ENCODE measurements at places on chromosomes 16 and 17. TPM values are rescaled to one million over a fixed set of nuclear protein-coding genes. Genes with fewer than 3 reads are reported as not detected.
A peak's percentile ranks its signal among the peaks of the same experiment; 100 is the strongest.

The EVI2B gene
- total RNA-seq: 106 TPM

- H3K36me3 ChIP-seq: no peaks in the 10 kb centered on the region
- peaks cover 50% of the 10 kb centered on the region for H3K4me1 ChIP-seq
- peak overlapping the region; percentile 95 for H3K27ac ChIP-seq
- no peaks in the 10 kb centered on the region for H3K27me3 ChIP-seq
- H3K4me3 ChIP-seq: peak overlapping the region; percentile 90
Observed at GRCh38 chr17:32520104-32520701, 33.4 kb downstream of the CDK5R1 start.

- DNase-seq: peak; percentile 81
- peak within 1 kb of the TSS; percentile 71 for H3K27ac ChIP-seq
- no peaks in the 10 kb centered on the region for H3K36me3 ChIP-seq
- peak within 1 kb of the TSS; percentile 89 for H3K4me3 ChIP-seq
- no peaks in the 10 kb centered on the region for H3K27me3 ChIP-seq
- H3K4me1 ChIP-seq: peaks cover 33% of the 10 kb centered on the region
Observed at GRCh38 chr17:67376737-67377487, at the start of gene PITPNC1. TSS of gene PITPNC1 (plus strand) at chr17:67377281.

DNA sequence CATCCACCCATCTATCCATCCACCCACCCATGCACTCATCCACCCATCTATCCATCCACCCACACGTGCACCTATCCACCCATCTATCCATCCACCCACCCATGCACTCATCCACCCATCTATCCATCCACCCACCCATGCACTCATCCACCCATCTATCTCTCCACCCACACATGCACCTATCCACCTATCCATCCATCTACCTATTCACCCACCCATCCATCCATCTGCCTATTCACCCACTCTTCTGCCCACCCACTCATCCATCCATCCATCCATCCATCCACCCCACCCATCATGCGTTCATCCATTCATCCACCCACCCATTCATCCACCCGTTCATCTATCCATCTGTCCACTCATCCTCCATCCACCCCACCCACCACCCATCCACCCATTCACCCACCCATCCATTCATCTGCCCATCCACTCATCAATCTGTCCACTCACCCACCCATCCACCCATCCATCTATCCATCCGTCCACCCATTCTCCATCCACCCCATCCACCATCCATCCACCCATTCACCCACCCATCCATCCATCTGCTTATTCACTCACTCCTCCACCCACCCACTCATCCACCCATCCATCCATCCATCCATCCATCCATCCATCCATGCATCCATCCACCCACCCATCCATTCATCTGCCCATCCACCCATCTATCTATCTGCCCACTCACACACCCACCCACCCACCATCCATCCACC lies 35.1 kb upstream of the CBFA2T3 start:
- no peak for DNase-seq
- H3K36me3 ChIP-seq: peaks cover 2% of the 10 kb centered on the region
- H3K27ac ChIP-seq: no peak overlapping the region
- no peak overlapping the region for H3K4me3 ChIP-seq
- peaks cover 3% of the 10 kb centered on the region for H3K4me1 ChIP-seq
- H3K27me3 ChIP-seq: peaks cover 14% of the 10 kb centered on the region

DNA sequence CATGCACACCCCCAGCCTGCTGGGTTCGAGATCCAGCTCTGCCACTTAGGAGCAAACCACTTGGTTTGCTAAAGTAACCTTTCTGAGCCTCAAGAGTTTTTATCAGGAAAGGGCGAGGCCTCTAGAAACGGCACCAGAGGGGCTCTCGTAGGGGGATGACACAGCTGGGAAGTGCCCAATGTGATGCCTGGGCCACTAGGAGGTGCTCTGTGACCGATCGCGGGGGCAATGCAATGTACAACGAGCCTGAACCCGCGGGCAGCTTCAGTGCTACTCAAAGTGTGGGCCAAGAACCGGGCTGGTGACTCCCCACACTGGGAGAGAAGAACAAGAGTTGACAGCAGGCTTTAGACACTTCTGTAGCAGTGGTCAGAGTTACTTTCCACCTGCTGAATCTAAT lies 9.4 kb downstream of the C16orf89 start:
- H3K36me3 ChIP-seq: no peaks in the 10 kb centered on the region
- no peak overlapping the region for H3K27ac ChIP-seq
- DNase-seq: no peak
- no peak overlapping the region for H3K4me3 ChIP-seq
- H3K4me1 ChIP-seq: no peaks in the 10 kb centered on the region

DNA sequence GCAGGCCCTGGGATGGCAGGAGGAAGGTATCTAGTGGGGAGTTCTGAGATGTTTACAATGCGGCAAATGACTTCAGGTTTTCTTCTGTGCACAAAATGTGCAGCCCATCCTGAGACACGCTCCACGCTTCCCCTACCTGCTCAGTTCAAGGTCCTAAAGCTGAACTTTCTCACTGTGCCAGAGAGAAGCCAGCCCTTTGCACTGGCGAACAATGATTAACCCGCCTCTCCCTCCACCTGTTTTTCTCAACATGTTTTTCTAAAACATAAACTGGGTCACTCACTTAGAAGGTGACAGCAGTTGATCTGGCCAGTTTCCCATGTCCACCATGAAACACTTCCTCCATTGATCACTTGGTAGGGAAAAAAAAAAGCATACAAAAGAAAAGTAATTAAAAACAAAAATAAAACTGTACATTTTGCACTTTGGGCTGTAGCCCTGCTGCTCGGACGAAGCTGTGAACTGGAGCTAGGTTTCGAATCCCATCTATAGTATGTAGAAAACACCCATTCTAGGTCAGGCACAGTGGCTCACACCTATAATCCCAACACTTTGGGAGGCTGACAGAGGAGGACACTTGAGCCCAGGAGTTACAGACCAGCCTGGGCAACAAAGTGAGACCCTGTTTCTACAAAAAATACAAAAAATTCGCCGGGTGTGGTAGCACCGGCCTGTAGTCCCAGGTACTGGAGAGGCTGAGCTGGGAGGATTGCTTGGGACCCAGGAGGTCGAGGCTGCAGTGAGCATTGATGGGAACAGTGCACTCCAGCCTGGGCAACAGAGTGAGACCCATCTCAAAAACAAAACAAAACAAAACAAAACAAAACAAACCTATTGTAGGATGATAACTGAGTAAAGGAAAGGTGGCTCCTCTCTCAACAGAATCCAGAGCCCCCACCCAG lies 6.1 kb upstream of the G6PC1 start:
- H3K4me1 ChIP-seq: no peaks in the 10 kb centered on the region
- no peak overlapping the region for H3K27ac ChIP-seq
- peaks cover 32% of the 10 kb centered on the region for H3K27me3 ChIP-seq
- peaks cover 3% of the 10 kb centered on the region for H3K36me3 ChIP-seq

- peaks cover 52% of the 10 kb centered on the region for H3K4me1 ChIP-seq
- H3K27ac ChIP-seq: no peak overlapping the region
- no peaks in the 10 kb centered on the region for H3K27me3 ChIP-seq
- peaks cover 3% of the 10 kb centered on the region for H3K36me3 ChIP-seq
Observed at GRCh38 chr16:27241658-27242057, 26.9 kb downstream of the NSMCE1 start.

GRCh38 chr16:54522584-54522983 lies 236.0 kb upstream of the IRX3 start:
- H3K27me3 ChIP-seq: peaks cover 4% of the 10 kb centered on the region
- H3K4me3 ChIP-seq: no peak overlapping the region
- no peak for DNase-seq
- H3K36me3 ChIP-seq: no peaks in the 10 kb centered on the region
- H3K4me1 ChIP-seq: no peaks in the 10 kb centered on the region
- H3K27ac ChIP-seq: no peak overlapping the region

The RAMP2 gene
- not detected for total RNA-seq

GRCh38 chr17:32323811-32324491 lies 18.0 kb downstream of the C17orf75 start:
- H3K4me1 ChIP-seq: peaks cover 11% of the 10 kb centered on the region
- no peaks in the 10 kb centered on the region for H3K27me3 ChIP-seq
- peak; percentile 34 for DNase-seq

- no peak overlapping the region for H3K4me3 ChIP-seq
- no peaks in the 10 kb centered on the region for H3K36me3 ChIP-seq
- peaks cover 16% of the 10 kb centered on the region for H3K4me1 ChIP-seq
- no peak for DNase-seq
Observed at GRCh38 chr17:81517009-81517338, 4.4 kb upstream of the ACTG1 start.
